ENCODE measurements at places on chromosomes 1 and 21. TPM values are rescaled to one million over a fixed set of nuclear protein-coding genes. Genes with fewer than 3 reads are reported as not detected.

Gene HMGB4
- not detected for polyA plus RNA-seq

Gene STUM
- 6.1 TPM for polyA plus RNA-seq

Gene S100A3
- 0.66 TPM for polyA plus RNA-seq

Gene FMOD
- polyA plus RNA-seq: 60.0 TPM
